ENCODE measurements at places on chromosomes 11 and 22.

DNA sequence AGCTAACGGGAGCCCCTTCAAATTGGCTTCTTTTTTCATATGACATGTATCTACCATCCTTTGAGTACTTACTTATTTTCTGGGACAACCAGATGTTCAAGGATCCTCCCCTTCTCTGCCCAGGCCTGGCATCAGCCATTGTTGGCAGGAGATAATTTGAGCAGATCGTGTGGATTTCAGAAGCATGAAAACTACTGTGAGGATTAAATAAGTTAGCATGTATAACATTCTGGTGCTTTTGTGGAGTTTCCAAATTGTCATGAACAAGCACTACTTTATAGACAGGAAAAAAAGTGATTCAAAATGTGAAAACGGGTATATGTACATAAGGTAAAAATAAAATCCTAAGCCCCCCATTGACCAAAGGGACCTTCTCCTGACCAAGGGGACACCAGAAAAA lies 2.1 kb upstream of the NADSYN1 start:
- no peak for DNase-seq

DNA sequence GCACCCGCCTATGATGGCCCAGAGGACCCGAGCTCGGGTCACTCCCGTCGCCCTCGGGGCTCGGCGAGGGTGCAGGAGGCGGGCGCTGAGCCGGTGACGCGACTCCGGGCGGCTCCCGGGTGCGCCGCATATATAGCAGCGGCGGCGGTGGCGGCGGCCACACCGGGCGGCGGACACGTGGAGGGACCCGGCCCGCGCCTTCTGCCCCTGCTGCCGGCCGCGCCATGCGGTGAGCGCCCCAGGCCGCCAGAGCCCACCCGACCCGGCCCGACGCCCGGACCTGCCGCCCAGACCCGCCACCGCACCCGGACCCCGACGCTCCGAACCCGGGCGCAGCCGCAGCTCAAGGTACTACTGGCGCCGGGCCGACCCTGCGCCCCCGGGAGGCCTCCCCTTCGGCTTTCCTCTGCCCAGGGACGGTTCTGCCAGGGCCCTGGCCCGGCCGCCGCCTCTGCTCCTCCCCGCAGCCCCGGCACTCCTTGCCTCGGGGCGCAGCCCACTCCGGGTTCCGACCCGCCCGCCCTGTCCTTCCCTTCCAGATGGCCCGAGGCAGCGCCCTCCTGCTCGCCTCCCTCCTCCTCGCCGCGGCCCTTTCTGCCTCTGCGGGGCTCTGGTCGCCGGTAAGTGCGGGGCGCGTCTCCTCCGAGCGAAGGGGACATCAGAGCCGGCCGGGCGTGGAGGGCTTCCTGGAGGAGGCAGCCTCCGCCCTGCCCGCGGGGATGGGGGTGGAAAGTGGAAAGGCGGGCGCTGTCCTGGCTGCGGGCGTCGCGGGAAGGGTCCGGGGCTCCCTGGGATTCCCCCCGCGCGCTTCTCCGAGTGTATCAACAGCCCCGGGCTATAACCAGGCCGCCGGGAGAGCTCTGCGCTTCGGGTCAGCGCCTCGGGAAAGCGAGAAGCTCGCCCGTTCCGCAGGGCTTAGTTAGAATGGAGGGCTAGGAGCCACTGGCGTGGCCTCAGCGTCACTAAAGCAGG lies at the start of gene GAL:
GAL (plus strand) TSS at position 160 of the 972 bp plus-strand sequence; CDS start at position 540, 380 bp downstream.
- DNase-seq: no peak

- DNase-seq: no peak
Measured at GRCh38 chr11:567011-567628, 6.3 kb downstream of the RASSF7 start.

GRCh38 chr11:37689951-37690350 lies 1091.9 kb upstream of the RAG2 start:
- DNase-seq: no peak

GRCh38 chr11:102494216-102494615 lies 36.3 kb downstream of the MMP7 start:
- DNase-seq: no peak
